MCF 10A (cell line): ENCODE measurements at places on chromosomes 1 and 21.
A peak's percentile ranks its signal among the peaks of the same experiment; 100 is the strongest.

GRCh38 chr1:107795994-107796393 is 169.0 kb downstream of the VAV3 start:
- H3K4me1 ChIP-seq = no peaks in the 10 kb centered on the region
- H3K4me3 ChIP-seq = no peak overlapping the region
- no peak overlapping the region for H3K27ac ChIP-seq
- no peaks in the 10 kb centered on the region for H3K36me3 ChIP-seq
- DNase-seq = no peak

DNA sequence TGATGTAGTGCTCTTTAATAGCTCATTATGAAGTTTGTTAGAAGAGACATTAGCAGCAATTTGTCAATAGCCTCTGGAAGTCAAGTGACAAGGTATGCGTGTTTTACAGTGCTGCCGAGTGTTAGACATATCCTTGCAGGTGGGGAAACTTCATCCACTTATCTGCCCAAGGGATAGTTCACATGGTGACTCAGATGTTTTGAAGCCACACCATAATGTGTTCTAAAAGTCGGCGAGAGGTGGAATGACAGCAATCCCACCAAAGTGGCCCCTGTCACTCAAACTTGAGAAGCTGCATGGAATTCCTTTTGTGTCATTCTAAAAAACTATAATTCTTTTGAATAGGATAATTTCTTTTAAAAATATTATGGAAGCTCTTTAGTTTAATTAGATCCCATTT is 98.1 kb downstream of the RUNX1 start:
- peaks cover 2% of the 10 kb centered on the region for H3K4me1 ChIP-seq
- no peaks in the 10 kb centered on the region for H3K27me3 ChIP-seq
- H3K27ac ChIP-seq = no peak overlapping the region
- H3K4me3 ChIP-seq = no peak overlapping the region
- DNase-seq = no peak

GRCh38 chr1:204791453-204792353 is 79.0 kb upstream of the NFASC start:
- no peaks in the 10 kb centered on the region for H3K36me3 ChIP-seq
- H3K27ac ChIP-seq = no peak overlapping the region
- H3K27me3 ChIP-seq = peaks cover 54% of the 10 kb centered on the region
- H3K4me1 ChIP-seq = no peaks in the 10 kb centered on the region
- H3K4me3 ChIP-seq = no peak overlapping the region

DNA sequence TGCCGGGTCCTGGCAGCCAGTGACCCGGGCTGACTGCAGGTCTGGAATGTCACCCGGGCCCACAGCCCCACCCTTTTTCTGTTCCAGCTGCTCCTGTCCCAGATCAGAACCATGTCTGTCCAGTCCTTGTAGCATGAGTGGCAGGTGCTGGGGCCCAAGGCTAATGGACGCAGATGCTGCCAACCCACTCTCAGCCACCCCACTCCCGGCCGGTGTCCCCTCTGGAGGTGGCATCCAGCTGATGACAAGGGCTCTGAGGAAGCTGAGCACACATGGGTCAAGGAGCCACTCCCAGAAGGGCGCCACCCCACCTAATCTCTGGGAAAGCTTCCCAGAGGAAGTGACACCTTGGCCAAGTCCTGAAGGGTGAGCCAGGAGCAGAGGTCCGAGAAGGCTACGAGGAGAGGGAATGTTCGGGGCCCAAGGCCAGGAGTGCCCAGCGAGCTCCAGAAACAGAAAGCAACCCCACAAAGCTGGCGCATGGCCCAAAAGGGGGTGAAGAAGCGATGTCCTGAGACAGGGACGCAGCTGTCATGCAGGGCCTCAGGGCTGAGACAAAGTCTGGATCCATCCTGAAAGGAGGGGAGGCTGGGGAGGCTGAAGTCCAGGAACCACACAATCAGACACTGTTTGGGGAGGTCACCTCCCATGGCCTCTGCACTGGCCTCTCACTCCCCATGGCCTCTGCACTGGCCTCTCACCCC is 39.5 kb downstream of the ACOT7 start:
- no peaks in the 10 kb centered on the region for H3K27me3 ChIP-seq
- DNase-seq = peak; percentile 58
- peaks cover 43% of the 10 kb centered on the region for H3K4me1 ChIP-seq
- no peak overlapping the region for H3K4me3 ChIP-seq
- peaks cover 6% of the 10 kb centered on the region for H3K36me3 ChIP-seq
- H3K27ac ChIP-seq = peak overlapping the region; percentile 27

GRCh38 chr1:3536420-3537195 is 74.7 kb downstream of the MEGF6 start:
- no peaks in the 10 kb centered on the region for H3K36me3 ChIP-seq
- no peak overlapping the region for H3K4me3 ChIP-seq

DNA sequence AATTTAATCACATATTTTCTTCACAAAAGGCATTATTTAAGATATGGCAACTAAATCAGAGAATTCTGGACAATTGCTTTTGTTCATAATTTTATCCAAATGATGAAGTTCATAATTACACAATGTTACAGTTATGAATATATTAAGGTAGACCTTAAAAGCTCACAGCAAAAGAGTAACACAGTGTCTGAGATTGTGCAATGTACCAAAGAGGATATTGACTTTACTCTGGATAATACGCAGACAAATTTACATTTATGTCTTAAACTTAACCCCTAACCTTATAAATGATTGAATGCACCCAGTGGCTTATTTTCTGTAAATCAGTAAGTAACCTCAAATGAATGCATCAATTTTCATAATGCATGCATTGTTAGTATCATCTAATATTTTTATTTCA is 216.2 kb upstream of the SAMSN1 start:
- no peak overlapping the region for H3K27ac ChIP-seq
- no peak overlapping the region for H3K4me3 ChIP-seq
- no peak for DNase-seq
- H3K27me3 ChIP-seq = no peaks in the 10 kb centered on the region

DNA sequence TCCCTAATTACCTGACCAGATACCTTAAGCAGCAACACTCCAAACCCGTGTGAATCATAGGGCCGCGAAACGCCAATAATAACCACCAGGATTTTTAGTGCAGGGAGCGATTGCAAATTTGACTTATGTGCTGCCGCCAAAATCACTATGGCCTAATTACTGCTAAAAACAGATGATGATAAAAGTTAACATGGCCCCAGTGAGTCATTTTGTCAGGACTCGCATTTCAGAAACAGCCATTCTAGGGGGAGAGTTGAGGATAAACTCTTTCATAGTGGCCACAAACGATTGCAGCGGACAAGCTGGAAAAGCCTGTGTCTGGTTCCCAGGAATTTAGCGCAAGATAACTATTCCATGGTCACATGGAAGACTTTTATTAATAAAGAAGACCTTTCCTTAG is 103.4 kb downstream of the HLX start:
- H3K4me3 ChIP-seq = no peak overlapping the region
- no peaks in the 10 kb centered on the region for H3K27me3 ChIP-seq
- H3K36me3 ChIP-seq = no peaks in the 10 kb centered on the region

DNA sequence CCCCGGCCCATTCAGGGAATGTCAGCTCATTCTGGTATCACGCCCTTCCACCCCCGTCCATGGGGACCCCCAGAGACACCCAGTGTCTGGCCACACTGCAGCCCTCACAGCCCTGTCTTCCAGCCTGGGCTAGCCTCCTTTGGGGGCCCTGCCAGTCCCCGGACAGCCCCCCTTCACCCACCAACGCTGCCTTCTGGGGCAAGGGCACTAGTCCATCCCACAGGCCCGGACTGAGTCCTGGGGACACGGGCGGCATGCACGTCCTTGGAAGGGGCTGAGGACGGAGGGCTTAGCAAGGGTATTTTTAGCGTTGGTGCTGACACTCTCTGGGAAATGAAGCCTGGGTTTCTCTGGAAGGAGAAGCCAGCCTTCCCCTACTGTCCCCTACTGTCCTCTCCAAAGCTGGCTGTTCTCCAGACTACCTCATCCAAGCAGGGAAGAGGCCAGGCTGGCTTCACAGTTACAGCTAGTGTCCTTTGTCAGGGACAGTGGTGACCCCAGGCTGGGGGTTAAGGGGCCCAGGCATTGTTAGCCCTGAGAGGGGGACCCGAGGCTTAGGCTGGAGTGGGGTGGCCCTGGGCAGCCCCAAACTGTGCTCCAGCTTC is 39.5 kb downstream of the COQ8A start:
- peaks cover 5% of the 10 kb centered on the region for H3K4me1 ChIP-seq
- no peaks in the 10 kb centered on the region for H3K27me3 ChIP-seq
- no peak overlapping the region for H3K27ac ChIP-seq
- peaks cover 65% of the 10 kb centered on the region for H3K36me3 ChIP-seq
- DNase-seq = no peak

- no peaks in the 10 kb centered on the region for H3K4me1 ChIP-seq
- no peak overlapping the region for H3K4me3 ChIP-seq
- H3K27me3 ChIP-seq = no peaks in the 10 kb centered on the region
Observed at GRCh38 chr1:55640708-55641473, 425.7 kb upstream of the USP24 start.

GRCh38 chr1:52424231-52424636 is 19.8 kb downstream of the PRPF38A start:
- no peak overlapping the region for H3K4me3 ChIP-seq
- H3K27me3 ChIP-seq = no peaks in the 10 kb centered on the region
- H3K4me1 ChIP-seq = peaks cover 5% of the 10 kb centered on the region
- peaks cover 85% of the 10 kb centered on the region for H3K36me3 ChIP-seq

- H3K4me1 ChIP-seq = no peaks in the 10 kb centered on the region
- H3K27ac ChIP-seq = no peak overlapping the region
- H3K4me3 ChIP-seq = no peak overlapping the region
- H3K36me3 ChIP-seq = no peaks in the 10 kb centered on the region
- no peak for DNase-seq
Observed at GRCh38 chr1:197994907-197995407, 77.8 kb downstream of the LHX9 start.

GRCh38 chr1:46284058-46284457 is 19.4 kb downstream of the LRRC41 start:
- no peak overlapping the region for H3K27ac ChIP-seq
- H3K27me3 ChIP-seq = no peaks in the 10 kb centered on the region
- no peak for DNase-seq
- H3K4me1 ChIP-seq = no peaks in the 10 kb centered on the region

- H3K27ac ChIP-seq = peak overlapping the region; percentile 88
- H3K4me3 ChIP-seq = peak overlapping the region; percentile 14
- H3K27me3 ChIP-seq = no peaks in the 10 kb centered on the region
- H3K4me1 ChIP-seq = peaks cover 49% of the 10 kb centered on the region
- peak; percentile 48 for DNase-seq
- H3K36me3 ChIP-seq = peaks cover 18% of the 10 kb centered on the region
Observed at GRCh38 chr1:18948048-18948912, 8.2 kb downstream of the IFFO2 start.

- no peaks in the 10 kb centered on the region for H3K27me3 ChIP-seq
- H3K4me1 ChIP-seq = peaks cover 12% of the 10 kb centered on the region
- H3K27ac ChIP-seq = no peak overlapping the region
- no peaks in the 10 kb centered on the region for H3K36me3 ChIP-seq
- H3K4me3 ChIP-seq = no peak overlapping the region
Observed at GRCh38 chr1:66316464-66317247, 217.3 kb upstream of the SGIP1 start.

- peak overlapping the region; percentile 86 for H3K4me3 ChIP-seq
- no peaks in the 10 kb centered on the region for H3K27me3 ChIP-seq
- peak overlapping the region; percentile 94 for H3K27ac ChIP-seq
Observed at GRCh38 chr1:6785728-6786505, 663 bp downstream of the CAMTA1 start.

GRCh38 chr1:159121526-159121925 is 45.0 kb upstream of the AIM2 start:
- H3K4me1 ChIP-seq = peaks cover 11% of the 10 kb centered on the region
- H3K36me3 ChIP-seq = no peaks in the 10 kb centered on the region
- no peak overlapping the region for H3K4me3 ChIP-seq
- H3K27me3 ChIP-seq = no peaks in the 10 kb centered on the region
- peak; percentile 40 for DNase-seq
- H3K27ac ChIP-seq = no peak overlapping the region

- peaks cover 7% of the 10 kb centered on the region for H3K36me3 ChIP-seq
- peak; percentile 80 for DNase-seq
- no peaks in the 10 kb centered on the region for H3K27me3 ChIP-seq
- H3K4me1 ChIP-seq = peaks cover 27% of the 10 kb centered on the region
- H3K27ac ChIP-seq = peak overlapping the region; percentile 79
Observed at GRCh38 chr1:46611691-46612221, 4.9 kb downstream of the MOB3C start.

DNA sequence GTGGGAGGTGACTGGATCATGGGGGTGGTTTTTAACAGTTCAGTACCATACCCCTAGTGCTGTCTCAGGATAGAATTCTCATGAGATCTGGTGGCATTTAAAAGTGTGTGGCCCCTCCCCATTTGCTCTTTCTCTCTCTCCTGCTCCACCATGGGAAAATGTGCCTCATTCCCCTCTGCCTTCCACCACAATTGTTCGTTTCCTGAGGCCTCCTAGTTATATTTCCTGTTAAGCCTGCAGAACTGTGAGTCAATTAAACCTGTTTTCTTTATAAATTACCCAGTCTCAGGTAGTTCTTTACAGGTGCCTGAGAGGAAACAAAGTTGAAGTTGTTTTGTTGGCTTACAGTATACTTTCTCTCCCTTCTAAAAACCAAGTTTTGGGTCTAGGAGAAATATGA is 23.1 kb upstream of the SLC22A15 start:
- H3K27ac ChIP-seq = no peak overlapping the region
- no peak overlapping the region for H3K4me3 ChIP-seq
- H3K27me3 ChIP-seq = no peaks in the 10 kb centered on the region
- H3K4me1 ChIP-seq = peaks cover 6% of the 10 kb centered on the region
- DNase-seq = no peak
- H3K36me3 ChIP-seq = peaks cover 7% of the 10 kb centered on the region

GRCh38 chr21:16047904-16048303 is 318.1 kb downstream of the USP25 start:
- H3K4me1 ChIP-seq = no peaks in the 10 kb centered on the region
- no peak for DNase-seq
- H3K27ac ChIP-seq = no peak overlapping the region
- H3K27me3 ChIP-seq = no peaks in the 10 kb centered on the region

GRCh38 chr1:238138059-238138626 is 247.4 kb upstream of the ZP4 start:
- no peaks in the 10 kb centered on the region for H3K36me3 ChIP-seq
- H3K27ac ChIP-seq = no peak overlapping the region
- no peak for DNase-seq
- no peak overlapping the region for H3K4me3 ChIP-seq
- H3K4me1 ChIP-seq = peaks cover 5% of the 10 kb centered on the region

DNA sequence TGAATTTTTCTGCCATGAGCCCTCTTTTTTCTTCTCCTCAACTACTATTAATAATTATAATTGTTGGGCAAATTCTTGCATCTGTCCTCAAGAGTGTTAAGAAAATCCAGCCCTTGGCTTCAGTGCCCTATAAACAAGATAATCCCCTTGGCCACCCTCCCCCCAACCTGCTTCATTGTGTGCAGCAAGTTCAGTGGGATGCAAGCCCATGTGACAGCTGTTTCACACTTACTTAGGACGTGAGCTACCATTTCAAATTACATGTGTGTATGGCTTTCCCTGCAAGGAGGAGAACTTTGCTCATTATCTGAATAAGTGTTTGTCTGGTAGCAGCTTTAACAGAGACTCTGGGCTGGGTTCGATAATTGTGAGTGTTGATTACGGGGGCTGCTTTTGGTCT is 276.2 kb downstream of the CACNA1E start:
- H3K4me3 ChIP-seq = no peak overlapping the region
- no peaks in the 10 kb centered on the region for H3K36me3 ChIP-seq
- no peak overlapping the region for H3K27ac ChIP-seq
- H3K4me1 ChIP-seq = no peaks in the 10 kb centered on the region

GRCh38 chr1:71882226-71882625 is 400.1 kb downstream of the NEGR1 start:
- no peak overlapping the region for H3K4me3 ChIP-seq
- no peaks in the 10 kb centered on the region for H3K36me3 ChIP-seq
- H3K27ac ChIP-seq = no peak overlapping the region
- no peaks in the 10 kb centered on the region for H3K4me1 ChIP-seq
- no peak for DNase-seq
- no peaks in the 10 kb centered on the region for H3K27me3 ChIP-seq

GRCh38 chr1:25500694-25501093 is 42.7 kb upstream of the LDLRAP1 start:
- no peak overlapping the region for H3K27ac ChIP-seq
- DNase-seq = no peak
- H3K27me3 ChIP-seq = no peaks in the 10 kb centered on the region
- no peaks in the 10 kb centered on the region for H3K4me1 ChIP-seq
- H3K4me3 ChIP-seq = no peak overlapping the region
